Stimulated activated CD8-positive, alpha-beta memory T cell treated with anti-CD3 and anti-CD28 coated beads, Interleukin-7, amount 100 ng/mL, for 48 hours (primary cell): ENCODE measurements at places on chromosomes 2 and 18.

- DNase-seq: no peak
These were observed 83.4 kb upstream of the TXNDC2 start for GRCh38 chr18:9802175-9803062.

DNA sequence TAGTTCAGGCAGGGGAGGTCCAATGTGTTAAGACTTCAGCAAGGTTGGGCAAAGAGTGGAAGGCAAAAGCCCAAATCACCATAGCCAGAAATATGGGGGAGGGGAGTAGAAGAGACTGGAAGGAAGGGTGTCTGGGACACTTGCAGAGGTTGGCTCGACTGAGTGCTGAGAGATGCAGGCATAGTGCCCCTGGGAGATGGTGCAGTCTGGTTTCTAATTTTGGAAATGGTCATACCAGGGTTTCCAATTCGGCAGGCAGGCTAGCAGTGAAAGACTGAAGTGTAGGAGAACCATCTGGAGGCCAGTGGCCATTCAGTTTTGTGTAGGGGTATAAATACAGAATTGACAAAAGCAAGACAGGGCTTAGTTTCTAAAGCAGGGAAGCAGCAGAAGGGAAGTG lies 6.2 kb upstream of the SPOPL start:
- no peak for DNase-seq

DNA sequence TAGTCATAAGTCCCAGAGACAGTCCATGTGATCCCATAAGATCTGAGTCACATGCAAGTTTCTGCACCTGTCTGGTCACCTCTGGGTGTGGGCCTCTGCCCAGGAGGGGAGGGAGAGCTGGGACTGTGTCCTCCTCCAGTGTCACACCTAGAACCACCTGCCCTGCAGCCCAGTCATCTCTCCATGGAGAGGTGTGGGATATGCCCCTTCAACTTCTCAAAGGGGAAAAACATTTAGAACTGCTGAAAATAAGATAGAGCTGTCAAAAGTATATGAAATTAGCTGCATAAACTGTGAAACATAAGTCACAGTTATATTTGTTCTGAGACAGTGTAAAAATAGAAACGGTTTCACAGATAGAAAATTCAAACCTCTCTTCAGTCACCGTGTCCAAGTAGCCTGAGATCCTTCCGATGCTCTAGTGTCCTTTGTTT lies 55.4 kb downstream of the NGEF start:
- DNase-seq: no peak

- no peak for DNase-seq
These were observed 578.1 kb upstream of the SYT4 start for GRCh38 chr18:43855376-43855775.
